ENCODE measurements at places on chromosomes 13 and 19.

DNA sequence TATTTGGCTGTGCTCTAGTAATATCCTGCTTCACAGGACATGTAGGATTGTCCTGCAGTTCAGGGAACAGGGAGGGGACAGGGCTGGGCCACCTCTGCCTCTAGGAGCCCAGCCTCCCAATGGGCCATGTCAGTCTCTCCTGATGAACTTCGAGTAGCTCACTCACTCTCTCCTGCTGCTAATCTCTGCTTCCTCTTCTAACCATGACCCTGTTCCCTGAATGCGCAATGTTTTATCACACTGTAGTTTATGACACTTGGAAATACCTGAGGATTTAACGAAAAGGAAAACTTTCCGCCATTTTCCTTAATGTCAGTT lies 9.2 kb downstream of the PARP4 start:
- no peak for DNase-seq

- DNase-seq: no peak
Measured at GRCh38 chr13:109778102-109778542, 8.3 kb downstream of the IRS2 start.

DNA sequence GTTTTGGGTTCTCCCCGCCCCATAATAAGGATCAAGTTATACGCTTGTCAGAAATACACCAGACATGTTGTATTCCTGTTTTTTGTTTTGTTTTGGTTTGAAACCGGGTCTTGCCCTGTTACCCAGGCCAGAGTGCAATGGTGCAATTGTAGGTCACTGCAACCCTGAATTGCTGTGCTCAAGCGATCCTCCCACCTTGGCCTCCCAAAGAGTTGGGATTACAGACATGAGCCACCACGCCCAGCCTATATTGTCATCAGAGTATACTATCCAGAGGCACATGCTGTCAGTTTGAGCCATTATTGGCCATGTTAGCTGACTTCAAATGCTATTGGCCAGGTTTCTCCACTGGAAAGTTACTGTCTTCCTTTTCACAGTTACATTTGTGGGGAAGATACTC lies 9.8 kb downstream of the SAFB start:
- no peak for DNase-seq

DNA sequence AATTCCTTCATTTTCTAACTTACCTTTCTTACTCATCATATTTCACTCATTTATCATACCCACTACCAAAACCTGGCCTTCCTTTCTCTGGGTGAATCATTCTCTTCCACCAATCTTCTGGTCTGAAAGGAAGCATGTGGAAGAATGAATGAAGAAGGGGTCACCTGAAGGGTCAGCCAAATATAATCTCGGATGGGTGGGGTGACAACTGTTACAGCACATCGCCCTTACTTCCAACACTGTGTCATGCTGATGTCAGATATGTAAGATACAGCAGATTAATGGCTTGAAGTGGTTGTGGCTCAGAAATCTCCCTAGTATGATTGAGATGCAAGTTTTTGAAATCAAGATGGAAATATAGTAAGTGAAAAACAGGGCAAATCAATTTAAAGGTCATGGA lies 401.7 kb upstream of the HTR2A start:
- DNase-seq: no peak

DNA sequence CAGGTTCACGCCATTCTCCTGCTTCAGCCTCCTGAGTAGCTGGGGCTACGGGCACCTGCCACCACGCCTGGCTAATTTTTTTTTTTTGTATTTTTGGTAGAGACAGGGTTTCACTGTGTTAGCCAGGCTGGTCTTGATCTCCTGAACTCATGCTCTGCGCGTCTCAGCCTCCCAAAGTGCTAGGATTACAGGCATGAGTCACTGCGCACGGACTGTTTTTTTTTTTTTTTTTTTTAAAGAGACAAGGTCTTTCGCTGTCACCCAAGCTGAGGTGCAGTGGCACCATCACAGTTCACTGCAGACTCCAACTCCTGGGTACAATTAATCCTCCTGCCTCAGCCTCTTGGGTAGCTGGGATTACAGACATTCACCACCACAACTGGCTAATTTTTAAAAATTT lies 8.2 kb upstream of the ADAMTS10 start:
- DNase-seq: no peak

GRCh38 chr19:30711296-30711695 lies 339.1 kb downstream of the ZNF536 start:
- DNase-seq: no peak

GRCh38 chr13:73358606-73359095 lies 299.8 kb downstream of the KLF5 start:
- no peak for DNase-seq

DNA sequence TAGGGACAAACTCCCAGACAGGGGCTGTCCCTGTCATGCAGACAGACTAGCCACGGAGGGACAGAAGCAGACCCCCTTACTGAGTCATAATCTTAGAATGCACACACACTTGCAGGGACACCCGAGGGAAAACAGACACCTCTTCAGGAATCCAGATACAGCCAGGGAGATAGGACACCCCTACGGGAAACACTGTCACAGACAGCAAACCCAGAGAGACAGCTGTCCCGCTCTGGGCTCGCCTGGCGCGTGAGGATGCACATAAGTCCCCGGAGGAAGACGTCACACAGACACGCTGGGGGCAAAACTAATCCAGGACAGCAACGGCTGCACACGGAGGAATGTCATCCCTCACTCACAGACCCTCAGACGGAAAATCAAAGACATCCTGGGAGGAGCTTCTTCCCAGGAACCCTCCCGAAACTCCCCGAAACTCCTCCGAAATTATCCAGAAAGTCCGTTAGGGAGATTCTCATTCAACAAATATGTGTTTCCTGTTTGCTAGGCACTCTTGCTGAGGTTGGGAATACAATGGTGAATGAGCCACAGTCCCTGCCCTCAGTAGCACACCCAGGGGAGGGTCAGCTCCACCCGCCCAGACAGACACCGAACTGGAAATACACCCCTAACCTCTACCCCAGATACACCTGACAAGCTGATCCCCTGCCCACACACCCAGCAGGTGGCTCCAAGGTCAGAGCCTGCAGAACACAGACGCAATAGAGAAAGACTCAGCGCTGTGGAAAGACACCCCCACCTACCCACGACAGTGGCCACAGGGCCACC lies 15.2 kb upstream of the TOMM40 start:
- DNase-seq: no peak

DNA sequence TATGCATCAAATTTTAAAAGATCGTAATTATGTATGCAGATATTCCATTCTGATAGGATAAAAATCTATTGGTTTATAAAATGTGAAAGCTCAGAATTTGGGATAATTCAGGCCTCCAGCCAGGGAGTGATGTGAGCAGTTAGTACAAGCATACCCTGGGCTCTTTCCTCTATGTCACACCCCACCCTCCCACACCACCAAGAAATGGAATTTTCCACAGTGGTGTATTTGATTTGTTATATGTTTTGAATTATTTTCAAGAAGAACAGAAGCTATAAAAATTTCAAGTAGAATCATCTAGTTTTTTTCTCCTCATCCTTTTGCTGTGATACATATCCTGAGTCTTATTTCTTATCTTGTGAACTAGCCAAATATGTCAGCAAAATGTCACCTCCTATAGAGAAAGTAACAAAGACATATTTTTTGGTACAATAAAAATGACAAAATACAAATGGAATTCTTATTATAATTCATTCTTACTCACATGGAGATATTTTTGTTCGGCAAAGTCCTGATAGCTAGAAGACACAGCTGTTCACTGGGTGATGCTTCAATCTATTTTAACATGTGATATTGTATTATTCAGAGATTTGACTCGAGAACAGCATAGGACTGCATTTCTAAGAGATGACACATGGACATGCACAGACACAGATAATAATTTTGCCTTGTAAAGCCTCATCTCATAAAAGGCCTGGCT lies 61.2 kb upstream of the FRY start:
- DNase-seq: no peak

DNA sequence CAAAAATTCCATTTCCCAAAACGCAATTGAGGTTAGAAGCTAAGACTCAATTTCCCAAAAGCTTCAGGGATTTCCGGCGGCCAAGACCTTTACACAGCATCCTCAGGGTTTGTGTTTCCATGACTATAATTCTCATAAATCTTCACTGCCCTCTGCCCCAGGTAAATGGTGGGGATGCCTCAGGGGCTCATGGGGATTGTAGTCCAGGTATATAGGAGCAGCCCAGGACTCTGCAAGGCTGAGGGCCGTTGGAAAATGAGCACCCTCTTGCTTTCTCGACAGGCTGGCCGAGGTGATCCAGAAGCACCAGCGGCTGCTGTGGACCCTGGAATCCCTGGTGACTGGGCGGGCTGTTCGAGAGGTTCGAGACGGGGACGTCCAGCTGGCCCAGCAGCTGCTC lies 6.4 kb downstream of the ALDH16A1 start:
- DNase-seq: no peak

DNA sequence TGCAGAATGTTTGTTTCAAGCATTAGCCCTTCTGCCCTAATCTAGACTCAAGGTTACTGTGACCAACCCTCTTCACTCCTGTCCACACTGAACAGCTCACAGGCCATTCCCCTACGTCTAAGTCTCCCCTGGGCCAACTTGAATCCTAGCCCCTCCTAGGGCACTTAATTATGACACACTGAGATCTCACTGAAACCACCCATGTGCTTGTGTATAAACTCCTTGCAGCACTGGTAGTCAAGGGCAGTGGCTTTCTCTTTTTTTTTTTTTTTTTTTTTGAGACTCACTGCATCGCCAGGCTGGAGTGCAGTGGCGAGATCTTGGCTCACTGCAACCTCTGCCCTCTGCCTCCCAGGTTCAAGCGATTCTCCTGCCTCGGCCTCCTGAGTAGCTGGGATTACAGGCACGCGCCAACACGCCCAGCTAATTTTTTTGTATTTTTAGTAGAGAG lies 1.9 kb upstream of the AKT2 start:
- DNase-seq: no peak

DNA sequence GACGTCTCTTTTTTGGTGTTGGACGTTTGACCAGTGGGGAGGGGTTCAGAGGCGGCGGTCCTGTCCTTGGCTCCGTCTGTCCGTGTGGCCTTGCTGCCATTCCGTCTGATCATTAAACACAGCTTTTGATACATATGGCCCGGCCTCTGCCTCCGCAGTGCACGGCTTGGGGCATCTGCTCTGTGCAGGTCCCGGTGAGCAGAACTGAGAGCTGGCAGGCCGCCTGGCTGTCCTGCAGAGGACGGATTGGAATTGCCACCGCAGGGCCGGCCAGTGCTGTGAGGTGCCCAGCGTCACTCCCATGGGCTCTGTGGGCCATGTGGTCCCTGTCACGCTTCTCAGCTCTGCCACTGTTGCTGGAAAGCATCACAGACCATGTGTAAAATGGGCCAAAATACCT lies 5.4 kb upstream of the TMPRSS9 start:
- DNase-seq: no peak
